ENCODE measurements at places on chromosomes 7 and 10. TPM values are rescaled to one million over a fixed set of nuclear protein-coding genes. Genes with fewer than 3 reads are reported as not detected.

The PRF1 gene
- total RNA-seq, result not detected

The MINDY3 gene
- total RNA-seq, result 34.1 TPM

The CLRN3 gene
- total RNA-seq, result not detected

The AKR1B15 gene
- 0.07 TPM for total RNA-seq

The UBE2D1 gene
- total RNA-seq, result 12.3 TPM
